Keratinocyte (primary cell): ENCODE measurements at places on chromosomes 1 and 21.

DNA sequence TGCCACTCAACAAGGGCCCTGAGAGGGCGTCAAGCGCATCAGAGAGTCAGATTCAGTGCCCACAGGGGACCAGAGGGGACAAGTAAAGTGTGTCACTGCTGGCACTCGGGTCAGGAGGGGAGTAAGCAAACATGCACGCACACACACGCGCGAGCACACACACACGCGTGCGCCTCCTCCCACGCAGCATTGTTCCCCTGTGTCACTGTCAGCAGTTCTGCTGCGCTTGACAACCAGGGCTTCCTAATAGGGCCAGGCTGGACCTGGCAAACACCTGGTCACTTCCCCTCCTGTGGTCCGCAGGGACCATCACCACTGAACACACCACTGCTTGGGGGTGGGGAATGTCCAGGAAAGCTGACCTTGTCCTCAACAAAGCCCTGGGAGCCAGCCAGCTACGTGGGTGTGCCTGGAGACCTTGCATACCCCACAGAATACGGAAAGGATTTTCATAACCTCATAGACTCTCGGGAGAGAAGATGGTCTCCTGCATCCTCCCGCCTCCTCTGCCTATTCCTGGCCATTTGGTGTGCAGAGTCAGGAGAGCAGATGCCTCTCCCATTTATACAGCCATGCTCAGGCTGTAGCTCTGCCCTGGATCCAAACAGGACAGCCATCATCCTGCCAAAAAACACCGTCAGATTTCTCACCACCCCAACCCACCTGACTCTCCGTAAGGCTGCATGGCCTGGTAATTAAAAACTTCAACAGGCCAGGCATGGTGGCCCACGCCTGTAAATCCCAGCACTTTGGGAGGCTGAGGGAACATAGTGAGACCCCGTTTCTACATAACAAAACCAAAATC, 73.2 kb downstream of the SSBP3 start:
- H3K4me3 ChIP-seq: no peak overlapping the region
- no peaks in the 10 kb centered on the region for H3K27me3 ChIP-seq
- no peaks in the 10 kb centered on the region for H3K36me3 ChIP-seq
- no peak for DNase-seq
- H3K4me1 ChIP-seq: peaks cover 37% of the 10 kb centered on the region

DNA sequence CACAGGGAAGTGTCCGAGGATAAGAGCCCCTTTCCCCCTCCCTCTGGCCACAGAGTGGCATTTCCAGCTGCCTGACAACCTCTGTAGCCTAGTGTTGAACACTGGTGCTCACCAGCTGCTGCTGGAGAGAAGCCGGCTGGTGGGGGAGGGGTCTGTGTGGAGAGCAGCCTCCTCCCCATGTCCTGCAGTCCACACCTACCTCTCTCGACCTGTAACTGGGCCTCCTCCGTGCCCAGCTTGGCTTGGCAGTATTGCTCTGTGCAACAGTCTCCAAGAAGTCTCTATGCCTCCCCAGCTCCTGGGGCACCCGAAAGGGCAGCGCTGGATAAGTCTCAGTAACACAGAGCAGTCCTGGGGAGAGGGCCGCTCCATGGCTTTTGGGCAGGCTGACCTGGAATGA, 17.0 kb downstream of the PAPPA2 start:
- no peaks in the 10 kb centered on the region for H3K36me3 ChIP-seq
- no peak for DNase-seq
- H3K27ac ChIP-seq: no peak overlapping the region
- no peaks in the 10 kb centered on the region for H3K27me3 ChIP-seq

- no peak overlapping the region for H3K27ac ChIP-seq
- H3K4me1 ChIP-seq: no peaks in the 10 kb centered on the region
- no peaks in the 10 kb centered on the region for H3K27me3 ChIP-seq
- H3K4me3 ChIP-seq: no peak overlapping the region
Measured at GRCh38 chr1:236865818-236866155, 70.7 kb downstream of the MTR start.

DNA sequence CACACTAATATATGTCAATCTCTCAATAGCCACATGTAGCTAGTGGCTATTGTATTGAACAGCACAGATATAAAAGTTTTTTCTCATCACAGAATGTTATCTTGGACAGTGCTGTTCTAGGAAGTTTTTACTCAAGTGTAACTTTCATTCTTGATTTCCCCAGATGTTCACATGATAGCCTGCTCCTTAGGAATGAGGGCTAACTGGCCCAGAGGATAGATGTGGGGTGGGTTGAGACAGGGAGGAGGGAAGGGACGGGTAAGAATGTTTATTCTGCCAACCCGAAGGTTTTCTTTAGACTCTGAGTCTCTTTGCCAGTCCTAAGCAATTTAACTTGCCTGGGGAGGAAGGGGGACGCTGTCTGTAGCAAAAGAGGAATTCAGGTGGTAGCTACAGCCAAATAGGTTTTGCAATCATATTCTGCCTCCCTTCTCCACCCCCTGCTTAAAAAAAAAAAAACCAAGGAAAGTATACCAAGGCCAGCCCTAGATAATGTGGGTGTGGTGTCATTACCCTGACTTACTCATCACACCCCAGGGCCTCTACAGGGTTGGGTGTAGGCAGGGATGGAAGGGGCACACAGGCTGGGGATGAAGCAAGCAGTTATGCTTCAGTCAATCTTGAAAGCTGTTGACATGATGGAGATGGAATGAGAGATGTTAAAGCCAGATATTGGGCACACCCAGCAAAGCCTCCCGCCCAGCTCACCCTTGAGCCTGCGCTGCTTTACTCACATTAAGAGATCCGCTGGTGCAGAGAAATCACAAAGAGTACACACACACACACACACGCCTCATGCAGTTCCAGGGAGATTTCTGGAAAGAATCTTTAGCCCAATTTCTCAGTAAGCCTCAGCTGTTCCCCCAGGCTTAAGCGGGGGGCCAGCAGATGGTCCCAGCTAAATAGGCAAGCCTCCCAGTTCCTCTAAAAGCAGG, 59.9 kb downstream of the PLXNA2 start:
- H3K4me1 ChIP-seq: peaks cover 37% of the 10 kb centered on the region
- peak overlapping the region; percentile 80 for H3K27ac ChIP-seq
- H3K27me3 ChIP-seq: no peaks in the 10 kb centered on the region
- H3K36me3 ChIP-seq: no peaks in the 10 kb centered on the region
- H3K4me3 ChIP-seq: peak overlapping the region; percentile 47

- no peak for DNase-seq
- H3K27me3 ChIP-seq: no peaks in the 10 kb centered on the region
- no peaks in the 10 kb centered on the region for H3K4me1 ChIP-seq
- no peaks in the 10 kb centered on the region for H3K36me3 ChIP-seq
- no peak overlapping the region for H3K27ac ChIP-seq
- H3K4me3 ChIP-seq: no peak overlapping the region
Measured at GRCh38 chr1:219958875-219959417, 30.6 kb upstream of the SLC30A10 start.

DNA sequence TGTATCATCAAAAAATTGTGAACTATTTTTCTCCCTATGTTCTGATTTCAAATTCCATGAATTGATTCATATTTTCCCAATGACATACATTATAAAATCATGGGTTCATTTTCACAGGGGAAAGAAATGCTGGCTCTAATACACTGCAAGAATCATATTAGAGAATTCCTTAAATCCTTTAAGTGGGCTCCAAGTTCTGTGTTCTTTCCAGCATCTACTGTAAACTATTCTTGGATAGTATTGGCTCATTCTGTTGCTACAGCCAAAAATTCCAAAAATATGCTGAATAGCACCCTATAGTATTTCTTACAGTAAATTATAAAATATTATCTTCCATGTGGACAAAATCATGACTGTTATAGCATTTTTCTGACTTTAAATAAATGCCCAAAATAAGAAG, 19.0 kb upstream of the C1orf105 start:
- H3K4me1 ChIP-seq: peaks cover 15% of the 10 kb centered on the region
- no peaks in the 10 kb centered on the region for H3K36me3 ChIP-seq
- no peak overlapping the region for H3K4me3 ChIP-seq
- H3K27me3 ChIP-seq: no peaks in the 10 kb centered on the region

DNA sequence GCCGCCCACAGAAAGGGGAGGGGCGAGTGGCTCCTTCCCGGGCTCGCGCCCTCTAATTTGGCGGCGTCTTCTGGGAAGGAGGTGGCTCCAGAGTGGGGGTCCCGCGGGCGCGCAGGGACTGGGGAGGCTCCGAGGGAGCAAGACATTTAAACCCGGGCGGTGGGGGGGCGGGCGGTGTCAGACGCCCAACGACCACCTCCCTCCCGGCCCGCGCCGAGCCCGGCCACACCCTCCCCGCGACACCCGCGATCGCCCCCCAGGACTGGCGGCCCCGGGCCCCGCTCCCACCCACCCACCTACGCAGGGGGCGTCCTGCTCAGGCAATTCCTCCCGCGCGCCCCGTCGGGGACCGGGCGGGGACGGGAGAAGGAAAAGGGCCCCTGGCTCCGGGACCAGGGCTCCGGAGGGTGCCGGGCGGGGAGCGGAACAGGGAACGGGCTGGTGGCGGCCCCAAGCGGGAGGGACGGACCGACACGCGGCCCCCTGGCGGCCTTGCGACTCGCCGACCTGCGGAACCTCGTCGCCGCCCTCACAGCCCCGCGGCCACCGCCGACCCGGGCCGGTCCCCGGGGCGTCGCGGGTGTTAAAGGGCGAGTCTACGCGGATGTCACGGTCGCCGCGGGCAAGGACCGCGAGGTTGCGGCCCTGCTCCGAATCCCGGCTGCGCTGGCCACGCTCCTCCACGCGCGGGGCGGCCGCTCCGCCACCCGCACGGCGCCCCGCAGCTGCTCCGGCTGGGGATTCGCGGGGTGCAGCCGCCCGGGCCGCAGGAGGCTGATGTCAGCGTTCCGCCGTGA, 94.0 kb upstream of the FMN2 start:
- DNase-seq: no peak
- H3K4me1 ChIP-seq: no peaks in the 10 kb centered on the region
- H3K36me3 ChIP-seq: no peaks in the 10 kb centered on the region
- no peak overlapping the region for H3K27ac ChIP-seq
- H3K27me3 ChIP-seq: peaks cover 4% of the 10 kb centered on the region
- no peak overlapping the region for H3K4me3 ChIP-seq

DNA sequence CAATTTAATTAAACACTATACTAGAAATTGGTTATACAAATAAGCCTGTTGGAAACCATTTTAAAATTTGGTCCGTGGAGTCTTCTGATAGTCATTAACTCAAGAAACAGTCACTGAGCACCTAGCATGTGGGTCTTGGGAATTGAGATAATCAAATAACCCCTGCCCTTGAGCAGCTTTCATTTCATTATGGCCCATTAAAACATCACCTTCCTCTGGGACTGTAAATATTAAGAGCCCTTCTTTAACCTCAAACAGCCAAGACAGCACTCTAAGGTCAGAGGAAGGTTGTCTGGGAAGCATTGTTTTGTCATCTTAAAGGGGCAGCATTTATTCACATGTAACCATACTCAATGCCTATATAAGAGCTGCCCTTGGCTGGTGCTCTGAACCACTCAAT, 610.3 kb upstream of the USP24 start:
- no peak for DNase-seq
- H3K27ac ChIP-seq: no peak overlapping the region
- H3K4me1 ChIP-seq: no peaks in the 10 kb centered on the region

DNA sequence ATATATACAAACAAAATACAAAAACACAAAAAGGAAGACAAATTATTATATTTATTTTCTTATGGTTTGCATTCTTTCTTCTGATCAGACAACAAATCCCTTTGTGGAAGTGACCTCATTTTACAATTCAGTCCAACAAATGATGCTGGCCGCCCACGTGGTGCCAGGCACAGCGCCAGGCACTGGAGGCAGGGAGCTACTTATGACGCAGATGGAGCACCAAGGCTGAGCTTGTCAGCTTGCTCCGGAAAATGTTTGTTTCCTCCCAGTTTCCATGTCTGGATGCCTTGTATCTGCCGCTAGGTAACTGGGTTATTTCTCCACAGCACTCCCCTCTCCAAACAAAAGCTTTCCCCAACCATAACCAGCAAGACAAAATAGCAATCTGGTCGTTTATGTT, 30.7 kb upstream of the CD34 start:
- no peak overlapping the region for H3K27ac ChIP-seq
- peaks cover 6% of the 10 kb centered on the region for H3K4me1 ChIP-seq
- no peaks in the 10 kb centered on the region for H3K36me3 ChIP-seq
- DNase-seq: no peak

- no peak for DNase-seq
- H3K27ac ChIP-seq: no peak overlapping the region
- H3K4me1 ChIP-seq: peaks cover 20% of the 10 kb centered on the region
- H3K4me3 ChIP-seq: no peak overlapping the region
- H3K36me3 ChIP-seq: no peaks in the 10 kb centered on the region
Measured at GRCh38 chr1:111733183-111733991, 5.8 kb downstream of the INKA2 start.

DNA sequence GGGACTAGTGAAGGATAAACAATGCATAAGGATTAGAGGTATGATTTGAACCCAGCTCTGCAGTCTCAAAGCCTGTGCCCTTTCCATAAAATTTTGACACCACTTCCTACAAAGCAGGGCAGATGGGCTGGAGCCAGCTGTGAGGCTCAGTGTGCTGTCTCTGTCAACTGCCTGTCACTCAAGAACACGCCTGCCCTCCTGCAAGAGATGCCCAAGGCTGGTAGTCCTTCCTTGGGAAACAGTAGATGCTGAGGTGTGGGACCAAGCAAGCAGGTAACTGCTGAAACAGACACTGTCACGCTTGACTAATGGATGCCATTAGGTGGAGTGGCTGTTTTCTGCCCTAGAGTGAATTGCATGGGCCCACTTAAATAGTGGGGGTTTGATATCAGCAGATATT, 402.0 kb downstream of the PTPRU start:
- no peaks in the 10 kb centered on the region for H3K27me3 ChIP-seq
- H3K4me3 ChIP-seq: no peak overlapping the region
- H3K4me1 ChIP-seq: peaks cover 30% of the 10 kb centered on the region

DNA sequence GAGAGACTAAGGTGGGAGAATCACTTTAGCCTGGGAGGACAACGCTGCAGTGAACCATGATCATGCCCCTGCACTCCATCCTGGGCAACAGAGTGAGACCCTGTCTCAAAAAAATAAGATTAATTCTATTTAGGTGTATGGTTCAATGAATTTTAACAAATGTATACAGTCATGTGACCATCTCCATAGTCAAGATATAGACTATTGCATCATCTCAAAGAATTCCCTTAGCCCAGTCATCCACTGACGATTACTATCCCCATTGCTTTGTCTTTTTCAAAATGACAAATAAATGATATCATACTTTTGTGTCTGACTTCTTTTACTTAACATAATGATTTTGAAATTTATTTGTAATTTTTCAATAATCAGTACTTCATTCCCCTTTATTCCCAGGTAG, 260.0 kb downstream of the LRRC7 start:
- no peak overlapping the region for H3K4me3 ChIP-seq
- DNase-seq: no peak
- H3K27me3 ChIP-seq: no peaks in the 10 kb centered on the region
- H3K27ac ChIP-seq: no peak overlapping the region
- no peaks in the 10 kb centered on the region for H3K36me3 ChIP-seq

- H3K4me3 ChIP-seq: no peak overlapping the region
- H3K27ac ChIP-seq: no peak overlapping the region
- no peaks in the 10 kb centered on the region for H3K36me3 ChIP-seq
- DNase-seq: no peak
Measured at GRCh38 chr1:212166644-212167043, 118.6 kb upstream of the PPP2R5A start.

GRCh38 chr1:192775631-192776030, 33.2 kb upstream of the RGS2 start:
- no peak for DNase-seq
- H3K27me3 ChIP-seq: no peaks in the 10 kb centered on the region
- no peaks in the 10 kb centered on the region for H3K36me3 ChIP-seq
- peaks cover 11% of the 10 kb centered on the region for H3K4me1 ChIP-seq
- no peak overlapping the region for H3K4me3 ChIP-seq
